SJSA1 (cell line): ENCODE measurements at places on chromosomes 5 and 9. TPM values are rescaled to one million over a fixed set of nuclear protein-coding genes. Genes with fewer than 3 reads are reported as not detected.

LECT2 gene
- not detected in 2 replicates for total RNA-seq

DNA sequence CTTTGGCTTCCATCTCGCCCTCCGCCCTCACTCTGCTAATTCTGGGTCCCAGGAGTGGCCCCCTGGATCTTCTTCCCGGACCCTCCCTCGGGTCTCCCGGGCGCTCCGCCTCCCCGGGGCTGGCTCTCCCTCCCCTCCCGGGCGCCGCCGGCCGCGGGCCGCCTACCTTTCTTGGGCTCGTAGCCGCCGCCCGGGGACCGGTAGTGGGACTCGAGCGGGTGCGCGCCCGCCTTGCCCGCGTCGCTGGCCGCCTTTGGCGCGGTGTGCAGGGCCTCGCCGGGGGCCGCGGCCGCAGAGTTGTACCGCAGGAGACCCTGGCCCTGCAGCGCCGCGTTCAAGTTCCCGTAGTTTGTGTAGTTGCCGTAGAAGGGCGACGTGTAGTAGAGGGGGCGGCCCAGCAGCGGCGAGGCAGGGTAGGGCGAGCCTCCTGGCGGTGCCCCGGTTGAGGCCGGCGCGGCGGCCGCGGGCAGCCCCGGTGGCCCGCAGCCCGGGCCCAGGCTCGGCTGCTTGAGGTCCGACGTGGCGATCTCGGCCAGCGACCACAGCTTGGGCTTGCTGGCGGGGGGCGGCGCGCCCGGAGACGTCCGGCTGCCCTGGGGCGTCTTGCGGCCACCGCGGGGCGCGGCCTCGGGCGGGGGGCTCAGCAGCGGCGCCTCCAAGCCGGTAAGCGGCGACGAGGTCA, 3.2 kb downstream of the IRX2 start:
- H3K36me3 ChIP-seq = peaks cover 44% of the 10 kb centered on the region
- no peak overlapping the region for H3K4me3 ChIP-seq
- H3K27ac ChIP-seq = no peak overlapping the region
- DNase-seq = no peak

EGR1 gene
- total RNA-seq = 3.2 and 4.8 TPM in 2 replicates

GRCh38 chr5:73808911-73809310, 182.9 kb downstream of the ARHGEF28 start:
- no peak overlapping the region for H3K27ac ChIP-seq
- 0 out of 2 replicates have a peak, but pooled peaks cover 7% of the 10 kb centered on the region for H3K36me3 ChIP-seq
- H3K27me3 ChIP-seq = no peaks in the 10 kb centered on the region
- peaks cover 6% of the 10 kb centered on the region for H3K4me1 ChIP-seq

FOXD4L4 gene
- total RNA-seq = not detected in 2 replicates

- no peaks in the 10 kb centered on the region for H3K36me3 ChIP-seq
- H3K4me1 ChIP-seq = no peaks in the 10 kb centered on the region
- H3K4me3 ChIP-seq = no peak overlapping the region
- H3K27ac ChIP-seq = no peak overlapping the region
Observed at GRCh38 chr9:14258660-14259239, 55.2 kb downstream of the NFIB start.

- no peaks in the 10 kb centered on the region for H3K4me1 ChIP-seq
- no peak overlapping the region for H3K4me3 ChIP-seq
- no peak for DNase-seq
- no peaks in the 10 kb centered on the region for H3K27me3 ChIP-seq
Observed at GRCh38 chr9:9914174-9914573, 698.6 kb downstream of the PTPRD start.

GRCh38 chr9:115080242-115080641, 37.7 kb downstream of the TNC start:
- H3K27me3 ChIP-seq = no peaks in the 10 kb centered on the region; the same call in 1 of the 2 replicates
- H3K4me3 ChIP-seq = no peak overlapping the region
- DNase-seq = no peak
- H3K36me3 ChIP-seq = peaks cover 18% of the 10 kb centered on the region

- no peaks in the 10 kb centered on the region; the same call in 1 of the 2 replicates for H3K27me3 ChIP-seq
- no peak overlapping the region for H3K27ac ChIP-seq
- no peaks in the 10 kb centered on the region for H3K4me1 ChIP-seq
- H3K36me3 ChIP-seq = no peaks in the 10 kb centered on the region
Observed at GRCh38 chr9:37732086-37732741, 21.4 kb upstream of the TRMT10B start.

- H3K36me3 ChIP-seq = no peaks in the 10 kb centered on the region
- H3K4me1 ChIP-seq = no peaks in the 10 kb centered on the region
- H3K4me3 ChIP-seq = no peak overlapping the region
- no peak for DNase-seq
Observed at GRCh38 chr5:118070041-118070440, 918.3 kb downstream of the DTWD2 start.

GRCh38 chr9:94014066-94014654, 59.0 kb upstream of the BARX1 start:
- H3K27ac ChIP-seq = no peak overlapping the region
- H3K36me3 ChIP-seq = no peaks in the 10 kb centered on the region
- no peak overlapping the region for H3K4me3 ChIP-seq
- H3K27me3 ChIP-seq = no peaks in the 10 kb centered on the region; the same call in 1 of the 2 replicates
- H3K4me1 ChIP-seq = no peaks in the 10 kb centered on the region

SARDH gene
- total RNA-seq = 15.3 and 20.9 TPM in 2 replicates

DNA sequence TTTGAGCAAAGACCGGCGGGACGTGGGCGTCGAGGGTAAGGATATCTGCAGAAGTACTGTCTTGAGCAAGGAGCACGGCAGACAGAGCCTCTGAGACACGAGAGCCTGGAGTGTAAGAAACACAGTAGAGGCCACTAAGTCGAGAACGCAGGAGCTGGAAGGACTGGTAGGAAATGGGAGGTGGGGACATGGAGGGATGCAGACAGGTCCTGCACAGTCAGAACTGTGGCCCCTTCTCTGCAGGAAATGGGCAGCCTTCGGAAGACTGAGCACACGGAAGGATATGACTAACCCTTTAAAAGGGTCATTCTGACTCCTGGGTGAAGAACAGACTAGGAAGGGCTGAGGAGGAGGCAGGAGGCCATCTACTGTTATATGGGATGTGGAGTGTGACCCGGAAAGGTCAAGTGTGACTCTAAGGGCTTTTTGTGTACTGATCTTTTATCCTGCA, 1.4 kb upstream of the CAMSAP1 start:
- H3K36me3 ChIP-seq = peaks cover 48% of the 10 kb centered on the region
- no peak overlapping the region for H3K4me3 ChIP-seq
- DNase-seq = no peak
- H3K27ac ChIP-seq = no peak overlapping the region
- H3K4me1 ChIP-seq = peaks cover 31% of the 10 kb centered on the region

AFAP1L1 gene
- total RNA-seq = 26.6 and 33.2 TPM in 2 replicates

GRCh38 chr5:50667023-50667652, 701 bp downstream of the PARP8 start:
- no peaks in the 10 kb centered on the region for H3K27me3 ChIP-seq
- H3K4me1 ChIP-seq = no peaks in the 10 kb centered on the region
- peak overlapping the region; percentile 94 for H3K27ac ChIP-seq
- H3K36me3 ChIP-seq = peaks cover 4% of the 10 kb centered on the region; the same call in 1 of the 2 replicates
- peak; percentile 53 for DNase-seq
